ENCODE measurements at places on chromosomes 2 and 18.

GRCh38 chr2:109726379-109727270 is 67.5 kb upstream of the RGPD5 start:
- no peak for DNase-seq

- no peak for DNase-seq
These were observed 414.7 kb upstream of the SPRED2 start for GRCh38 chr2:65846989-65847678.

DNA sequence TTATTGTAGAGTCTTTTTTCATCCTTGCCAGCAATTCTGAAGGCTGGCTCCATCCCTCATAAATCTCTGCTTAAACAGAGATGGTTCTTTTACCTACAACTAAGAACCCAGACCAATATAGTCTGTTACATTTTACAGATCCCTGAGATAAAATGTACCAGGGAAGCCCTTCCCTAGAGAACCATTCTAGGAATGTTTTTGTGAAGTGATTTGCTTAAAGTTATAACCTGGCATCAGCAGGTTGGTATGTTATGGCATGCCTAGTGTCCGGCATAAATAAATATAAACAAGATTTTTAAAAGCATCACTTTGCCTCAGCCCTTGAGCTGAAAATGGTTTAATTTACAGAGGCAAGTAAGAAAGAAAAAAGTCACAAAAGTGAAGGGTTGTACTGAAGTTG is 18.5 kb upstream of the NPAS2 start:
- DNase-seq: no peak

DNA sequence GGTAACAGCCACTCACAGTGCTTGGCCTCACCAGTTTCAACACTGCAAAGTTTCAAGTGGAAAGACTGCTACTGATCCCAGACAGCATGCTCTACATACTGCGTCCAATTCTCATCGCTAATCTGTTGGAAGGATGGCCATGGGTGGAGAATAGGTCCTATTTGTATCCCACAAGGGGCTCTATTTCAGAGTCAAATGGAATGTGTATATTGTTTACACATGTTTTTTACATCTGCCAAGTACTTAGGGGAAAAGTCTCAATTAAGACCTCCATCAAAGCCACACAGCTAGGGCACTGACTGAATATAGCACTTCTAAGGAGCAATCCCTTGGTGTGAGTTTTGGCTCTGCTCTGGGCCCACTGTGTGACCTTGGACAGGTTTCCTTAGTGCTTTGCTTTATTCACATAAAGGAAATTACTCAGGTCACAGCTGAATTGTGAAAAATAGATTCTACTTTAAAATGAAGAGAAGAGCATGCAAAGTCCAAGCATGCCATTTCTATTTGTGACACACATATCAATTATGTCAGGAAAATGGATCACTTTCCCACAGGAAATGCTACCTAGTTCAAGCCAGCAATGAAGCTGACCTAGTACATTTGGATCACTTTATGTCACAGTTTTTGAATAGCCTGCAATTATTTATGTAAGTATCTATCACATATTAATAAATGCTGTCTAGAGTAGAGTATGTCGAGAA is 112.9 kb upstream of the STK17B start:
- no peak for DNase-seq

DNA sequence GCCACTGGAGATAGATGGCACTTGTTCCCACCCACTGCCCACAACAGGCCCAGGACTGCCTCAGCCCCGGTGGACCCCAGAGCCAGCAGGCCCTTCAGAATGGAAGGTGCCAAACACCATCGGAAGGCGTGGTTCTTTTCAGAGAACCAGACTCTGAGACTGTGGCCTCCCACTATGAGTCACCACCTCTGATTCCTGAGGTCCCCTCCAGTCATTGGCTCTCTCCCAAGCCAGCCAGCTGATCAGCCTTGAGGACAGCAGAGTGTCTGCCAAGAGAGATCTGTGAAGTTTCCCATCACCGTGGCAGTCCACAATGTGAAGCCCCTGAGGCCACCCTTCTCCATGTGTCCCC is 10.4 kb upstream of the MAP3K2 start:
- peak; percentile 29 for DNase-seq
